ENCODE measurements at places on chromosomes 6 and 20. TPM values are rescaled to one million over a fixed set of nuclear protein-coding genes. Genes with fewer than 3 reads are reported as not detected.
A peak's percentile ranks its signal among the peaks of the same experiment; 100 is the strongest.

DNA sequence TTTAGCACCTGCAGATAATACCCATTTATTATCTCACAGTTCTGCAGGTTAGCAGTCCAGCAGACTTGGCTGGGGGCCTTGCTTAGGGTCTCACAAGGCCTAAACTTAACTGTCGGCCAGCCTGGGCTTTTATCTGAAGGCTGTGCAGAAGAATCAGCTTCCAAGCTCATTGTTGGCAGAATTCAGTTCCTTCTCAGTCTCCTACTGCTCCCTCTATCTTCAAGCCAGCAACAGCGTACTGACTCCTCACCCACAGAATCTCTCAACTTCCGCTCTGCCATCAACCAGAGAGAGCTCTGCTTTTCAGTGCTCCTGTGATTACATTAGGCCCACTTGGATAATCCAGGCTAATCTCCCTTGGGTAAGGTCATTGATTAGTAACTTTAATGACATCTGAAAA is 30.2 kb upstream of the NHSL1 start:
- DNase-seq = no peak

DNA sequence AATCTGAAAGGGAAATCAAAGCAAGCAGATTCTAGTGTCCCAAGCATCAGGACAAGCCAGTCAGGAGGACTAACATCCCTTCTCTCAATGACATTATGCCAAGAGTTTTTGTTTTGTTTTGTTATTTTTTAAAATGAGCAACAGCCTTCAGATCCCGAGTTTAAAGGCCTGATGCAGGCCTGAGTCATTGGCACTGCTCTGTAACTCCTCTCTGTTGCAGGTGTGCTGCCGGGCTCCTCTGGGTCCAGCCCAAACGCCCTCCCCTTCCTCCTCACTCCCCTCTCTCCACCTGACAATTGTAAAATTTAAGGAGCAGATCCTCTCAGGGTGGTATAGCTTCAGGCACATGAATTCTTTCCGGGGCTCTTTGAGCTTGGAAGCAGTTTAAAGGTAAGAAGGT is 502.0 kb downstream of the BMP2 start:
- DNase-seq = no peak

DNA sequence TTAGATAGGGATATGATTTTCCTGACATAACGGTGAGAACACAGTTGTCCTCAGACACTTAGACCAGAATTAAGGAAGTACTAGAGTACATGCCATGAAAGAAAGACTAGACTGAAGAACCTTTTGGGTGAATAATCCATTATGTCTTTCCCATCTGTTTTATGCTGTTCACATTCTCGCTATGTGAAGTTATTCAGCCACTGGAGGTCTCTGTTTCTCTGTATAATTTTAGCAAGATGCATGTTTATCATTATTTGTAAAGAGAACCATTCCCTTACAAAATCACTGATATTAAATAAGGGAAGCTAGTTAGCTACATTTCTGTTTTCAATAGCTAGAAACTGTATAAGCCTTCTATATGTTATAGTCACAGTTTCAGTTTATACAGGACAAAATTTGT is 391.9 kb downstream of the CD109 start:
- peak; percentile 41 for DNase-seq

DNA sequence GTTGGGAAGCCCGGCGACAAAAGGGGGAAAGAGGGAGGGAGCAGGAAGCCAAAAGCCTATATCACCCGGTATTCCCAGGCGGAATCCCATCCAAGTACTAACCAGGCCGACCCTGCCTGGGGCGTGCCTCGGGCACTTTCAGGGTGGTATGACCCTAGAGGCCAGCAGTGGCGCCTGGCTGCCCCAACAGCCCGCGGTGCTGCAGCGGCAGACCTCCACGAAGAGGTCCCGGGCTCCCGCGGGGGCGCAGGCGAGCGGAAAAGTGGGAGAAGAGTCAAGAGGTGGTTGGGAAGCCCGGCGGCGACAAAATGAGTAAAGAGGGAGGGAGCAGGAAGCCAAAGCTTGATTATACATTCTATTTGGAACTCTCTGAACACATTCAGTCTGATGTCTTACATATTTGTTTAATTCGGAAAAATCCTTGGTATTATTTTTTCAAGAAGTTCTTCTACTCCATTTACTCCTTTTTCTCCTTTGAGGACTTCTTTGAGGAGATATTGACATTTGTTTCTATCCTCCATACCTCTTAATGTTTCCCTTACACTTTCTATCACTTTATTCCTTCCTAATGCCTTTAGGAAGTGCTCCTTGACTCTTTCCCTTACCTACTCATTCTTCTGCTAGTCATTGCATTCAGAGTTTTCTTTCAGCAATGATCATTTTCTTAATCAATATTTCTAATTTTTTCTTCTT is 11.5 kb downstream of the TREML4 start:
- DNase-seq = no peak

DNA sequence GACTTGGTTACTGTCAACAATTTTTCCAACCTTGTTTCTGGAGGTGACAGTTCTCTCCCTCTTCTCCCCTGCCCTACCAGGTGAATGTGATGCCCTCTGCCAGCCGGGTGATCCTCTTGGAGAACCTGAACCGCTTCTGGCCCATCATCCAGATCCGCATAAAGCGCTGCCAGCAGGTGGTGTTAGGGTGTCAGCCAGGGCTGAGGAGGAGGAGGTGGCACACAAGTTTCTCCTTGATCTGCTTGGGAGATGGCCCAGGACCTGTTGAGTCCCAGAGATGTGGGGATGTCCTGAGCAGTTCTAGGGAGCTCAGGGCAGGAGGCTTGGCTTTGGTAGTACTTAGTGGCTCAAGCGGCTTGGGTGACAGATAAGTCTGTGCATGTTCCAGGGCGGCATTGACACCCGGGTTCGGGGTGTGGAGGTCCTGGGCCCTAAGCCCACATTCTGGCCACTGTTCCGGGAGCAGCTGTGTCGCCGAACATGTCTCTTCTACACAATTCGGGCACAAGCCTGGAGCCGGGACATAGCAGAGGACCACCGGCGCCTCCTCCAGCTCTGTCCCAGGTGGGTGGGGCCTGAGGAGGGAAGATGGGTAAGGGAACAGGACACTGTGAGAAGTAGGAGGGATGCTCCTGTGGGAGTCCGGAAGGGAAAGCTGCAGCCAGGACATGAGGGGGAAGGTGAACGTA is 21.2 kb downstream of the CUL9 start:
- DNase-seq = no peak

DNA sequence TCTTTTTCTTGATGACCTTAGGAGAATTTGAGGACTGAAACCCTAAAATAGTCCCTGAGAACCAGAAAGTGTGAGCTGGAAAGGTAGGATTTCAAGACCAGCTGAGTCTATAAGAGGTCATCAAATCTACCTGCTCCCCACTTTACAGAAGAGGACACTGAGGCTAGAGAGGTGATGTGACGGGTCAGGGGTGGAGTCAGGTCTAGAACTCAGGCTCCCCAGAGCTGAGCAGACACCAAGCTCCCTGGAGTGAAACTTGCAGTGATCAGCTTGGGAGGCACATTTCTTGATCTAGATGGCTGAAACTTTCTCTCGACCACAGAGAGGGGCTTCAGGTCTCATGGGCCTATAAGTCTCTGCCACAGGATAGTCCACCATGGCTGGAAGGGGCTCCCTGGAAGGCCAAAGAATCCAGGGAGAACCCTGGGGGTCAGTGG is 55.1 kb downstream of the HNF4A start:
- DNase-seq = no peak

- DNase-seq = peak; percentile 91
Measured at GRCh38 chr6:20811109-20811761, 277.0 kb downstream of the CDKAL1 start.

DNA sequence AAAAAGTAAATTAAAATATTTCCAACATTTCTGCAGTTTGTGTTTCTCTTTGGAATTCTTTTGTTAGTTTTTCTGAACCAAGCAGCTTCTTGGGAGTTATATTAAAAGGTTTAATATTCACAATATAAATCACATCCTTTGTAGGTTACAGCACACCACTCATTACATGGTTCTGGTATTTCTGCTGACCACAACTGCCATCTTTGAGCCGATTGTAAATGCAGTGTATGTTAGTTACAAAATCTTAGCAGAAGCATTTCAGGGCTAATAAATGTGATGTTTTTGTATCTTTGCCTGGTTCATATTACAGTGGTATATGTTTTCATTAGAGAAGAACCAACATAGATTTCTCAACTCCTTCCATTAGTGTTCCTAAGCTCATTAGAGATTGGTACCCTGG is 19.1 kb upstream of the TSHZ2 start:
- no peak for DNase-seq

DNA sequence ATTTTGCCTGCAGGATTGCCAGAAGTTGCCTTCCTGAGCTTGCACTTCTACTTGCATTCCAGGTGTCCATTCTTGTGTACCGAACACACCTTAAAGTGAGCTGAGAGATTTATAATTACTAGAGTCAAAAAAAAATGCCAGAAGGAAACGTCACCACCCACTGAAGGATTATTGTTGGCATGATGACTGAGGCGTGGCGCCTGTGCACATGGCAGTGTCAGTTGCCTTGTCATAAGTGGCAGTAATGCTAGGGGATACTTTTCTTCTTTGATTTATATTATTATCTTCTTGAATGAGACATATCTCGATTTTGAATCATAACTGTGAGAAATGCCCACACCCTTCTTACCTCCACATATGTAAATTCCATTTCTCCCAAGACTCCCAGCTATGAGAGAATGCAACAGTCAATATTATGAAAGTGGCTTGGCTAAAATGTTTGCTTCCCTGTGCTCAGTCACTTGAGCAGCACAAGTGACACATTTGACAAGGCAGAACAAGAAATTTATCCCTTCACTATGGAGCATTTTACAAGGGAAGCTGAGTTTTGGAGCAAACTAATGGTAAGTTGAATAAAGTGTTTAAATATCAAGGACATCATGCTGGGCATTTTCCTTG is 149.5 kb upstream of the SASH1 start:
- DNase-seq = no peak

DNA sequence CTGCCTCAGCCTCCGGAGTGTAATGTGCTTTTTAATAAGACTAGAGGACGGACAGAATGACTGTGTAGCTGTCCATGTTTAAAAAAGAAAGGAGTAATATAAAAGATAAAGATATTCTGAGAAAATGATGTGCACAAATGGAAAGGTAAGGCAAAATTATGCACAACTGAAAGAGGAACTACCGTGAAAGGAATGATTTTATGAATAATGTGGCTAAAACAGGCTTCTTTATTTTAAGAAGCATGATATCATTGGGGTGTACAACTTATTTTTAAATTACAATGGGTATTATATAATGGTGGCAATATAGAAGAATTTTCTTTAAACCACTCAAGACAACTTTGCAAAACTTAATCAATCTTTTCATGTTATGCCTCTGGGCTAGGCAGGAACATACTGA is 78.1 kb downstream of the FIG4 start:
- DNase-seq = no peak

- DNase-seq = no peak
Measured at GRCh38 chr20:40275738-40276137, 413.3 kb downstream of the MAFB start.

DNA sequence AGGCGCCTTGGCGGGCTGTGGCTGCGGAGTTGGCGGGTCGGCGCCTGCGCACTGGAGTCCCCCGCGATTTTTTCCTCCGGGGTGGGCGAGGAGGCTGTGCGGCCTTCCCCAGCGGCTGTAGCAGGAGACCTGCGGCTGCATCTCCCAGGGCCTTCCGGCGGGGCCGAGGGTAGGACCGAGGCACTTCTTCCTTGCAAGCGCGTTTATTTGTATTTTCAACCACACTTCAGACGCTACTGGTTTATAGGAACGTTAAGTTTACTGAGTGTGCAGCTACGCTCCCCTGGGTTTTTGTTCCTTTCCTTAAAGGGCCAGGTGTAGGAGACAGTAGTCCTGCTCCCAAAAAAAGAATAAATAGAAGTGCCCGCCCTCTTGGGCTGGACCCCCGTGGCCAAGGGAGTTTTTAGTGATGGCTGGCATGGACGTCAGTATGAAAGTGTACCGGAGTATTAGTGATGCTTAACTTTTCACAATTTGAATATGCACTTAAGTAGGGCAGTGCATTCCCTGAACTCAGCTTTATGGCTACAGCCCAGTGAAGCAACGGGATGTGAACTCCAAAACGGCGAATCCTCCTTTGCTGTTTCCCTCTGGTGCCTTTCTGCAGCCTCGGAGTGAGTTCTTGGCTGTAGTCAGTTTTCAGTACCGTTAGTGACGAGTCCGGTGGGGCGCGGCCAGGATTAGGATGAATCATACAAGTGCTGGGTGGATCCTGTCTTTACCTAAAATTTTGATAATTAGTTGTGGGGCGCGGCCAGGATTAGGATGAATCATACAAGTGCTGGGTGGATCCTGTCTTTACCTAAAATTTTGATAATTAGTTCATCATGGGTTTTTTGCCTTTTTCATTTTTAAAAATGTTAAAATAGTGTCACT is 1.0 kb upstream of the FBXO5 start:
- peak; percentile 29 for DNase-seq

DNA sequence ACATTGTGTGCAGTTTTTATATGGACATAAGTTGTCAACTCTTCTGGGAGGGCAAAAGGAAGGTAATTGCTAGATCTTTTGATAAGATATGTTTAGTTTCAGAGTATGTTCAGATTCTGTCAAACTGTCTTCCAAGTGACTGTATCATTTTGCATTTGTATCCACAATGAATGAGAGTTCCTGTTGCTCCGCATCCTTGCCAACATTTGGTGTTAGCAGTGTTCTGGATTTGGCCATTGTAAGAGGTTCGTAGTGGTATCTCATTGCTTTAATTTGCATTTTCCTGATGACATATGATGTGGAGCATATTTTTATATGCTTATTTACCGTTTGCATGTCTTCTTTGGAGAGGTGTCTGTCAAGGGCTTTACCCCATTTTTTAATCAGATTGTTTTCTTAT is 150.2 kb downstream of the CDKAL1 start:
- no peak for DNase-seq

DNA sequence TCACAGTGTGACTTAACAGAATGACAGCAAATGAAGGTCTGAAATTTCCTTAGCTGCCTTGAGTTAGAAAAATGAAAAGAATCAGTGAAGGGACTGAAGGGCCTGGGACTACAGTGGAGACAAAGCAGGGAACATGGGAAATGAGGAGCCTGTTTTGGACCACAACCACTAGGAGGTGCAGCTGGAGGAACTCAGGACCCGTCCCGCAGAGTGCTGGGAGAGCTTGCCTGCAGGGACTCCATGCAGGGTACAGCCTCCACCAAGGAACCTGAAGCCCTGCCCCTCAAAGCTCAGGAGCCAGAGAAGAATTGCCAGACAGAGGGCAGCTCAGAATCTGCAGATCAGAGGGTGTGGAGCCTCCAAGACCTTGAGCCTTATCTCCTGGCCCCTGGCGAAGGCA is 50.7 kb downstream of the LRFN2 start:
- no peak for DNase-seq

GRCh38 chr6:108348655-108349349 is 53.9 kb downstream of the AFG1L start:
- DNase-seq = no peak

GRCh38 chr6:53989504-53989903 is 121.7 kb upstream of the MLIP start:
- no peak for DNase-seq

GRCh38 chr6:56758553-56758952 is 115.9 kb upstream of the DST start:
- DNase-seq = no peak

AFDN gene
- 20.7 TPM for polyA plus RNA-seq

ADTRP gene
- polyA plus RNA-seq = 0.33 TPM

VWA7 gene
- polyA plus RNA-seq = 0.32 TPM

KIAA1755 gene
- 3.5 TPM for polyA plus RNA-seq

Data from AG04450 (cell line).